ENCODE measurements at places on chromosomes 5 and 9.

GRCh38 chr5:7876867-7877266 is 7.9 kb downstream of the MTRR start:
- peak; percentile 83 for ATAC-seq

DNA sequence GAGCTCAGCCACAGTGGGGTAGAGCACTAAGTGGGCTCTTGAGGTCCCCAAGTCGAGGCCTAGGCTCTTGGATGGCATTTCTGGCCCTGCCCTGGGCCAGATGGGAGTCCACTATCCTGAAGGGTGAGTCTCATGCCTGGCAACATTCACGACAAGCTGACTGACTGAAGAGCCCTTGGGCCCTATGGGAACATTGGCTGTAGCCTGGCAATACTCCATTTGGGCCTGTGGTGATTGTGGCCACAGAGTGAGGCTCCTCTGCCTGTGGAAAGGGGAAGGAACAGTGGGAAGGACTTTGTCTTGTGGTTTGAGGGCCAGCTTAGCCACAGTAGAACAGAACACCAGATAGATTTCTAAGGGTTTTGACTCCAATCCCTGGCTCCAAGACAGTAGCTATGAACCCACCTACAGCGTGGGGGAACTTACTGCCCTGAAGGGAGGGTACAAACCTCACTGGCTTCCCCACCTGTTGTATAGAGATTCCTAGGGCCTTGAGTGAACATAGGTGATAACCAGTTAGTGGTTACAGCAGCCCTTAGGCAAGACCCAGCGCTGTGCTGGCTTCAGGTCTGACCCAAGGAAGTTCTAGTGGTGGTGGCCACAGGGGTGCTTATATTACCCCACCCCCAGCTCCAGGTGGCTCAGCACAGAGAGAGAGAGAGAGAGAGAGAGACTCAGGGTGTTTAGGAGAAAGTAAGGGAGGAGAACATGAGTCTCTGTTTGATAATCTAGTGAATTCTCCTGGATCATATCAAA is 72.4 kb downstream of the KIAA0825 start:
- no peak for ATAC-seq

- ATAC-seq = no peak
Observed at GRCh38 chr5:149961186-149961685, 678 bp downstream of the SLC26A2 start.

- ATAC-seq = no peak
Observed at GRCh38 chr9:38727497-38728001, 7.6 kb upstream of the FAM240B start.

DNA sequence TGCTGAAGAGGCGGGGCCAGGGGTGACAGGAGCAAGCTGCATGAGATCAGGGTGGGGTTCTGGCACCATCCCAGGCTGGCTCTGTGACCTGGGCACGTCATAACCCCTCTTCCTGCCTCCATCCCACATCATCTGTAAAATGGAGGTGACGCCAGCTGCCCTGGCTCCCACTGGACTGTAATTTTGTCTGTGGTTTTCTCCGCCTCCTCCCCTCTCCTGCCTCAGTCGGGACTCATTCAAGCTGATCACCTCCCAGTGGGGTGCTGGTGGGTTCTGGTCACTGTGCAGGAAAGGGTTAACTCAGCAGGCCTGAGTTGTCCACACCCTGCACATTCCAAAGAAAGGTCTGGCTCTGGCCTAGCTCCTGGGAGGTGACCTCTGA is 128.2 kb downstream of the RXRA start:
- no peak for ATAC-seq

- ATAC-seq = no peak
Observed at GRCh38 chr5:8410618-8411017, 541.7 kb downstream of the MTRR start.

DNA sequence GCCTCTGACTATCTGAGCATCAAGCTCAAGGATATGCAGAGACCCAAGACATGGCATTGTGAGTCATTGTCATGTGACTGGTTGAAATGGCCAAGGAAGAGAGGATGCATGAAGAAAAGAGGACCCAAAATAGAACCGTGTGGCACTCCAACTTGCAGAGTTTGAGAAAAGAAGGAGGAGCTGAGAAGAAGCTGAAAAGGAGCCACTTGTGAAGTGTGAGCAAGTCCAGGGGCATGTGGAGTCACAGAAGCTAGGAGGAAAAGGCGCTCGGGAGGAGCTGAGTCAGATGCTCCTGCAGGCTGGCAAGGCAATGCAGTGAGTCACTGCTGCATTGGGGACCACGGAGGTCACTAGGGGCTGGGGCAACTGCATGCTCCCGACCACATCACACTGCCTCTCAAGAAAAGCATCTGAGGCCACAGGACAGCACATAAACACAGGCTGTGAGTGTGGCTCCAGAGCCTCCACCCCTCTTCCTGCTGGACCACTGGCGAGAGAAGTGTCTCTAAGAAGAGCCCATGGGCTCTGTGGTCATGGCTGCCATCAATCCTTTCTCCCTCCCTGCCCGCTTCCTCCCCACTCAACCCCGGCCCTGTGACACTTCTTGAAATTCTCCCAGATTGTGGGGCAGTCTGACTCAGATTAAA is 197.6 kb downstream of the DRD1 start:
- ATAC-seq = no peak

DNA sequence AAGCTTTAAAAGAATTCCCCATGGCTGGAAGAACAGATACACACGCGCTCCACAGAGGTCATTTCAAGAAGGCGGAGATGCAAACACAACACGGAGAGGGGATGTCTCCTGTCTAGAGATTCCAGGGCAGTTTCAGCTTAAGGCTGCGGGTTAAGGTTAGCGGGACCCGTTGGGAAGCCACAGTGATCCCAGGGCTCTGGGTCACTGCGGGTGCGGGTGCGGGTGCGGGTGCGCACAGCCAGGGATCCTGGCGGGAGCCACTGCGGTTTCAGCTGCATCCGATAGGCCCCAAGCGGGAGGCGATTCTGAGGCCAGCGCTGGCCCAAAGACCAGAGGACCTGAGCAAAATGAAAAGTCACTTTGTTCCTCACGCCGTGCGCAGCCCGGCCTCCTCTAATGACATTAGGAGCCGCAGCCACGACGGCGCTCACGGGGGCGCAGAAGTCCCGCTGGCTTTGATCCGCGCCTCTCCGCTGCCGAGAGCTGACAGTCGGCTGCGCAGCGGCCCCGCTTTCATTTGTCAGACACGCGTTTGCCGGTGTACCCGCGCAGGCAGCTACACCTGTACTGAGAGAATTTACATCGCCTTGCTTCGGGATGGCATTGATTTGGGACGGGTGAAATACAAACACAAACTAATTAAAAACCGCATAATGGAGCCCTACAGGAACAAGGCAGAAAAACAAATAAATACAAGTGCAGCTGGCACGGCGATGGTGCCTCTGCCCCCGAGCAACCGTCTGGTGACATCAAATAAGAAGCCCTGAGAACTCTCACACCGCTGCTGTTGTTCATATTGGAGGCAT is 5.3 kb upstream of the IRX1 start:
- ATAC-seq = no peak

DNA sequence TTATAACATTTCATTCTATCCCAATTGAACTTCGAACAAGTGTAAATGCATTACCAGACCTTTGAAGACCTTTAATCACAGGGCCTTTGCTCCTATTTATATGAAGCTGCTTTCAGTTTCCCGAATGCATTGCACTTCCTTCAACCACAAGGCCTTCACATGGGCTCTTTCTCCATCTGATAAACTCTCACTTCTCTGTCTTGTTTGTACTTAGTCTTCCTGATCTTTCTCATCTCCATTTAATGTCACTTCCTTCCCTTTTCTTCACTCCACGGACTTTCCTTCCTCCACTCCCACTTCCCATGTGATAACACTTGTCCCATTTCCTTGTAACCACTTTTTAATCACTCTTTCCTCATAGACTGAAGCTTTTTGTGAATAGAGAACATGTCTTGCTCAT is 74.3 kb upstream of the TNC start:
- ATAC-seq = no peak

GRCh38 chr9:122453677-122454135 is 24.0 kb downstream of the OR1J1 start:
- no peak for ATAC-seq

DNA sequence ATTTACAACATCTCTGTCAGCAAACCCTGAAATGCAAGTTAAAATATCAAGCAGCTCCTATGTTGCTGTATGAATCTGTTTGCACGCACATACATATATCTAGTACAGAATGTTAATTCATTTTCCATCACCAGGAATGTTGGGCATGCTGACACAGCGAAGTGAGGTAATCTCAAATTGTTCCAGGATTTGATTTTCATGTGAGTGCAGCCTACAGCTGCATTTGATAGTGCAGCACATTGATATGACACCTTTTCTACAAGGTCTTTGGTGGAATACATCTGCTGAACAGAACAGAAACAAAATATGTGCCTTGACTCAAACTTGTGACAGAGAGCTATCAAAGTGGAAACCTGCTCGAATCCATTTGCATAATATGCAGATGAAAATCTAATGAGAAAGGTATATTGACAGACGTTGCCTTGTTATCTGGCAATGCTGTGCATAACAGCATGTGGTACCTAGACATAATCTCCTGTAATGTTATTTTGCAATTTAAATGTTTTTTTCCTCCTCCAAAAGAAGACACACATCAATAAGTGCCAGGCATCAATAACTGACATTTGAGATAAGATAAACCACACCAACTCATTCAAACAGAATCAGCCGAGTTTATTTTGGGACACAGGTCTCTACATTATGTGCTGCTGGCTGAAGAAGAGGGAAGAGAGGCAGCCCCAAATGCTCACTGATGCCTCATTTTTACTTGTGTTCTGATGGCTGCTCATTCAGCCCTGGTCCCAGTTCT is 512.2 kb downstream of the ZNF608 start:
- ATAC-seq = no peak

GRCh38 chr5:103990064-103990463 is 427.5 kb upstream of the NUDT12 start:
- ATAC-seq = no peak

DNA sequence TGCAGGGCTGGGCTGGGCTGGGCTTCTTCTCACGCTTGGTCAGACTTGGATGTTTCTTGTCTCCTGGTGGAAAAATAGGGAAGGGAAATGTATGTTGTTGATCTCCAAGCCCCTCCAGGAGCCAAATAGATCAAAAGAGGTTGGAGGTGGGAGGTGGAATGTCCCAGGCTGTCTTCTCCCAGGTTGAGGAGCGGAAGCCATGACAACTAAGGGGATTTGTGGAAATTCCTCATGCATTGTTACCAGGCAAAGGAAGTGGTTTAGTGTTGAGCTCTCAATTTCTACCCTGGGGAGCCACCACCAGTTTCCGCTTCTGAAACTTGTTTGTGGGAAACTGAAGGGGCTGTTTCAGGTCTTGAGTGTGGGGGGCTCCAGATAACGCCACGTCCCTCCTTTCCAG is 79.0 kb downstream of the SPRY4 start:
- ATAC-seq = no peak

- peak; percentile 89 for ATAC-seq
Observed at GRCh38 chr5:75566710-75567309, 44.4 kb upstream of the ANKDD1B start.

All from activated CD4-positive, CD25-positive, alpha-beta regulatory T cell treated with anti-CD3 and anti-CD28 coated beads, Interleukin-2, amount 50 U/mL, for 24 hours (primary cell).